ENCODE measurements at places on chromosomes 6 and 20.

GRCh38 chr20:17248224-17248623 is 21.4 kb downstream of the PCSK2 start:
- no peak for DNase-seq

- DNase-seq: no peak
Observed at GRCh38 chr6:7314414-7314813, 1.4 kb upstream of the SSR1 start.

DNA sequence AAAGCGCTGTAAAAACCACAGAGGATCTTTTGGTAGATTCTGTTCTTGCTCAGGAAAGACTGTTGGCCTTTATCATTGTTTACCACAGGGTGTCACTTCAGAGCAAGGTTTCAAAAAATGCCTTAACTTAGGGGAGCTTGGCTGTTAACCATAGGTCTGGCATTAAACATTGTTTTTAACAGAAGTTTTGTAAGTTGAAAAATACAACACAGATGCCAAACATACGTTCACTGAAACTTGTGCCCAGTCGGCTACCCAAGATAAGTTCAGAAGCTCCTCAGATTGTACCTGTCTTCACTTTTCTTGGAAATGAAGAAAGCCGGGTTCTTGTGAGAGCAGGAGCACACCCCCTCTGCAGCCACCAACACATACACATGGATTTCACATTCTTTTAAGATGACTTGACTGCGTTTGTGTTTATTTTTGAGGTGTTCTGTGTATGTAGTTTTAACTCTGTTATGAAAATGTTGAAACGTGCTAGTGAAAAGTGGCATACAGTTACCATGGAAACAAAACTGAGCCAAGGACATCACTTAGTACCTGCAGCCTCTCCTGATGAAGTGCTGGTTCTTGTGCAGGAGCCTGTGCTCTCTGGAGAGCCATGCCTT is 64.9 kb downstream of the SYCP2L start:
- peak; percentile 86 for DNase-seq

DNA sequence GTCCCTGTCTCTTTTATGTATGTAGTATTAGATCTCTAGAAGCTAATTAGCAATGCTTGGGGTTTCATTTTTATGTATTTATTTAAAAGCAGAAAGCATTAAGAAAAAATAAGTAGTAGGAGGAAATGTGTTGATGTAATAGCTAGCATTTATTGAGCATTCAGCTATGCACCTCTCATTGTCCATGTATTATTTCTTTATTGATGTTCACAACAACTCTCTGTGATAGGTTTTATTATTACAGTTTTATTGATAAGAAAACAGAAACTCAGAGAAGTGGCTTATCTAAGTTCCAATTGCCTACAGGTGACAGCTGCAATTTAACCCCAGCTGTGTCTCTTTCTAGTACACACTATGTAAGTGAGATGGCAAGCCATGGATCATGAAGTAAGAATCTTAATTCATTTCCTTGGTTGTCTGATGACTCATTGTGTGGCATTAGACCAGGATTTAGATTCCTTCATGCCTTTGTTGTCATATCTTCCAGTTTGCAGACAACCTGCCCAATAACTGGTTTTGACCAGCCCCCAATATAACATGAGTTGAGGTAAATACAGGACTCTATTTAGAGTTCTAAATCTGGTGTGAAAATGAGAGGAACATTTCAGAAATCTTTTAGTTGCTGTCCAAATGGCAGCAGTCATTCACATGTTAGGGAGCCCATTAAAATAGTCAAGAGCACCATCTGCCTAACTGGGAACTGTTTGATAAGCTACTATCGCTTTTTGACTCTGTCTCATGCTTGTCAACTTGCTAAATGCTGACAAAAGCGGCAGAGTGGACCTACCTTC is 170.8 kb upstream of the PHACTR1 start:
- peak; percentile 68 for DNase-seq

DNA sequence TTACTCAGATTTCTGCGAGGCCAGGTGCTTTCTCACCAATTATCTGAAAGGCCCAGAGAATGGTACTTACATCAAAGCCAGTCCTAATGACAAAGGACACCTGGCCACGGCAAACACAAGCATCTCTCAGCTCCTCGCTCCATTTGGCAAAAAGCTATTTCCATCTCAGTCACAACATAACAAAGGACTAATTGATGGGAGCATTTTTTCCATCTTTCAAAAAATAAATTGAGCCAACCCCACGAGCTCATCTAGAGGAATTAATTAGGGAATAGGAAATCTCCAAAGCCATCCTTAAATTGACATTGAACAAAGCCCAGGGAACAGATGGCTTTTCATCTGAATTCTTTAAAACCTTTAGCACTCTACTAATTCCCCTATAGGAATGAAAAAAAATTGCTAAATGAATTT is 236.7 kb downstream of the HAO1 start:
- no peak for DNase-seq

- DNase-seq: peak; percentile 53
Observed at GRCh38 chr6:2378891-2379652, 133.7 kb upstream of the GMDS start.

DNA sequence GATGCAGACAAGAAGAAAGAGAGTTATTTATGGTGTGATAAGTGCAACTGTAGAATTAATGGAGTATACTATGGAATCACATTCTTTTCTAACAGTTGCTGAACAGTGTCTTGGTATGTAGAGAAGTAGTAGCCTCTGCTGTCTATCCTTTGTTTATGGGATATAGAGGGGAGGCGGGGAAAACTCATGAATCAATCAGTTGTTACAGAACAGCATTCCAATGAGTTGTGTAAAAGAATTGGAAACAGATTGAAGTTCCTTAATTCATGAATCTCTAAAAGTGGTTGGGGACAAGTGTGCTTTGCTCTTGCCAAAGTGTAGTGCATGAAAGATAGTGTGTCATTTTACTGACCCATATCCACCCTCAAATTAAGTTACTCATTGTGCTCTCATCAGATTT is 77.7 kb downstream of the FLRT3 start:
- no peak for DNase-seq

- no peak for DNase-seq
Observed at GRCh38 chr20:59374261-59374660, 73.8 kb downstream of the EDN3 start.

- DNase-seq: no peak
Observed at GRCh38 chr6:107636486-107636885, 146.6 kb downstream of the SOBP start.

DNA sequence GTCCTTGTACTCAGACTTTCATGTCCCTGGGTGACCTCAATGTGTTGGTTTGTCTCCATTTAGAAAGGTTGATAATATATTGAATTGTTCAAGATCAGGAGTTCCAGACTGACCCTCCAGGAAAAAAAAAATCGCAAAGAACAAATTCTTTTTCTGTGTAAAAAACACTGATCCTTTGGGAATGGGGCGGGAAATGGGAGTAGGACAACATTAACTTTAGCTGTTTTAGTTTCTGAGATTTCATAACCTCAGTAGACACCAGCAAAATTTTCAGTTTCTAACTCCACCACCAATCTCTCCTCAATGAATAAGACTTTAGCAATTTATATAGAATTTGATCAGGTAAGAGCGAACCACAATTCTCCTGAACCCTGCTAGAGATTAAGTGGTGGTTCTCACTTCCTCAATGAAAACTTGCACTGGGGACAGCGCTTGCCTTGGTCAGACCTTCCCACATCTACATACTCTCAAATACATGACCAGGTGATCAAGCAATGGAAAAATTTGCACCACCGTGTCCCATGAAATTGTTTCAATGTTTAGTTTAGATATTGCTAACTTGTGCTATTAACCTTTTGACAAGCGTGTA is 231.2 kb upstream of the PLN start:
- no peak for DNase-seq

- no peak for DNase-seq
Observed at GRCh38 chr20:46546936-46547335, 3.5 kb downstream of the OCSTAMP start.

DNA sequence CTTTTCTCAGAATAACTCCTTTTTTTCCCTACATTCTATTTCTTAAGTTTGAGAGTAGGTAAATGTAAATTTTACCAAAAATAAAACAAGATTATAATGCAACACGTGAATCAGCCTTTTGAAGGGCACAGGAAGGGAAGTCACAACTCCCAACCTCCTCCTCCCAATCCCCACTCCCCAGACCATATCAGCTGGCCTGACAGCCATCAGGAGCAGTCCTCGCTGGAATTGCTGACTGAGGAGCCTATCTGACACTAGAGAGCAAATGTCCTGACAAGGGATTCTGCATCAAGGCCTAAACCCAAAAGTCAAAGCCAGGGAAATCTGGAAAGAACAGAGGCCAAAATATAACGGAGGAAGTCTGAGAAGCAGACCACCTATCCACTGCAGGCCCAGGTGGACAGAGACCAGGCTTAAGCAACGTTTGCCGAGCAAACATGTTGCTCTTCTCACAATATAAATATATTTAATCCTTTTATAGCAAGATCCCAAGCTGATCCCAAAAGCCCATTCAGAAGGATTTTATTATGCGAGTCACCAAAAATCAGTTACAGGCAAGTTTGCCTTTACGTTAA is 2.5 kb downstream of the RRAGD start:
- no peak for DNase-seq

GRCh38 chr6:158744986-158745430 is 74.2 kb downstream of the EZR start:
- no peak for DNase-seq

- no peak for DNase-seq
Observed at GRCh38 chr6:122694075-122694474, 83.9 kb downstream of the PKIB start.

- no peak for DNase-seq
Observed at GRCh38 chr6:17504005-17504404, 96.1 kb upstream of the FAM8A1 start.

DNA sequence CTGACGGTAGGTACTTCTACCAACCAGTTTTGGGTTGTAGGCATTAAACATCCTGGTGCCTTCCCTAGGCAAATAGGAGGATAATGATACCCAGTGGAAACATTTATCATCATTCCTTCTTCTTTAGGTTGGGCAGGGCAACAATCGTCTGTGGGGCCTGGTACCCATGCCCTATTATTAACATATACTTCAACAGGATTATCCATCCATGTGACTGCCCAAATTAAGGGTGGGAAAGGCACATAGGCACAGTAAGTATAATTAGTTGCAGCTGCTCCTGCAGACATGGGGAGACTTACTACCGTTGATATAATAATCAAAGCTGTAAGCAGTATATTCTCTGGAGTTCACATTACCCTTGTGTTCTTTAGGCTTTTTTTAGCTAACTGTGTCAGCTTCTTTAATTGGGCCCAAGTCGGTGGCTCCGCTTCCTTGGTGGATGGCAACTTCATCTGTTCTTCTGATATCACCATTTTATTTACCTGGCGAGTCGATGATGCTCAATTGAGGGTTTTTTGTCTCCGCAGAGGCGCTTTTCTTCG is 16.8 kb downstream of the RPL7L1 start:
- no peak for DNase-seq

GRCh38 chr20:60883496-60883895 is 368.6 kb upstream of the CDH4 start:
- no peak for DNase-seq

DNA sequence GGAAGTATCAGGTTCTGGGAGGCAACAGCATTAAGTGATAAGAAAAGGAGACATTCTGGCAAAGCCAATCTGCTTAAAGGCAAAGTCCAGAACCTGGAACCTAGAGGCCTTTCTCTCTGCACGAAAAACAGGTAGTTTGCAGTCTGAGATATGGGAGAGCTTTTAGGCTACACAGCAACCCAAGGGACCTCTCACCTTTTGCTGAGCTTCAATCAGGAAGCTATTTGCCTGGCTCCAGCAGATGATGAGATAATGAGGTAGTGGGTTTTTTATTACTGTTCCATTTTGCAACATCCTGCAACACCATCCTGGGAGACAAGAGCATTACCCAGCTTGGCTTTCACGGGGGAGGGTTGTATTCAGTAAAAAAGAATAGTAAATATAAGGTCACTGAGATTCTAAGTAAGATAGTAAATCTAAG is 143.1 kb downstream of the ADGRG6 start:
- DNase-seq: no peak

DNA sequence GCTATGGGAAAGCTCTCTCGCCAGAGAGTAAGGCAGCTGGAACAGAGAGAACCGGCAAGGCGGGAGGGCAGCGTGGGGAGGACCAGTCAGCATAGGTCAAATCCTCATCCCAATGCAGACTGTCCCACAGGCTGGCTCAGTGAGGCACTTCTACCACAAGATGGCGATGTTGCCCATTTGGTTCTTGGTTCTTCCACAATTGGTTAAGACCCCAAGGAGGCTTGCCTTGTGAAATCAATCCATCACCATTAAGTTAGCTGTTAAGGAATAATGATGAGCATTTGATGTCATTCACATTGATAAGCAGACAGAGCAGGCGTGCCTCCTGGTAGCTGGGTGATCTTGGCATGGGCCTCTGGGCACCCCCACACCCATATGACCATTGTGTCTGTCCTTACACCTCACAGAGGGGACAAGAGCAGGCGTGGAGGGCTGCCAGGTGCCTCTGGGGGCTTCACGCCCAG is 2.4 kb downstream of the CSTL1 start:
- DNase-seq: peak; percentile 87

GRCh38 chr6:104531646-104532045 is 328.1 kb downstream of the HACE1 start:
- DNase-seq: no peak

DNA sequence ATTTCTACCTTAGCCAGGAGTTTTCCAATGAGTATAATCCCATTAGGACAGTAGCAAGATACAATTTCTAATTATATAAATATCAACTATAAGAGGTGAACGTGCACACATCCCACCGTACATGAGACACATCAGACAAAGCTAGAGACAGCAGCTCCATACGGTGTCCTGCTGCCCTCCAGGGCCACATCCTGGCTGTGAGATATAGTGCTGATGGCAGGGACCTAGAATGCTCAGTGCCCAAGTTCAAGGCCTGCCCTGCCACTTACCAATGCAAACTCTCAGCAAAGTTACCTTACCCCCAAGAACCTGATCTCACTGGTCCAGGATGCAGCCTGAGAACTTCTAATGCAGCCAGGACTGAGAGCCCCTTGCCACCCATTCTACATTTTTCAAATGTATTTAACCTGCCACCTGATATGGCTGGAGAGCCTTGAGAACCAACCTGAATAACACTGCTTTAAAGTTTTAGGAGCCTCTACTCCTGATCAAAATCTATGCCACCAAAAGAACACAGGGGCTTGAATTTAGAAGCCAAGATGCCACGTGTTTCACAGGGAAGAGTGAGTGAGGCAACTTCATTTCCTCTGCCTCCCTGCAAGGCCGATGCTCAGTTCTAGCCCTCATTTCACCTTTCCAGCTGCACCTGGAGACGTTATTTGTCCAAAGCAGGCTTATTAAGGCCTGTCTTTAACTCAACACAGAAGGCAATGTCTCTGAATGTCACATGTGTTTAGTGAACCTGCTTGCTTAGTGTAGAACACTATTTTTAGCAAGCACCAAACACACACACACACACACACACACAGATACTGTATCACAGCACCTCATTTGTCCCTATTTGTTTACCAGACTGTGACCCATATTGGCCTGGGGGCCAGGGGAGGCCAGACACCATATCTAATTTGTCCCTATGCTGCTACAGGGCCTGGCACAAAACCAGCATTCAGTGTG is 6.1 kb downstream of the NFATC2 start:
- DNase-seq: no peak

GRCh38 chr20:57904314-57905105 is 194.7 kb upstream of the PMEPA1 start:
- peak; percentile 11 for DNase-seq
